ENCODE measurements at places on chromosomes 6 and 20.

- peak; percentile 8 for DNase-seq
Measured at GRCh38 chr6:106692112-106692818, 62.9 kb downstream of the QRSL1 start.

GRCh38 chr6:87333591-87334181 lies 4.6 kb upstream of the GJB7 start:
- no peak for DNase-seq

DNA sequence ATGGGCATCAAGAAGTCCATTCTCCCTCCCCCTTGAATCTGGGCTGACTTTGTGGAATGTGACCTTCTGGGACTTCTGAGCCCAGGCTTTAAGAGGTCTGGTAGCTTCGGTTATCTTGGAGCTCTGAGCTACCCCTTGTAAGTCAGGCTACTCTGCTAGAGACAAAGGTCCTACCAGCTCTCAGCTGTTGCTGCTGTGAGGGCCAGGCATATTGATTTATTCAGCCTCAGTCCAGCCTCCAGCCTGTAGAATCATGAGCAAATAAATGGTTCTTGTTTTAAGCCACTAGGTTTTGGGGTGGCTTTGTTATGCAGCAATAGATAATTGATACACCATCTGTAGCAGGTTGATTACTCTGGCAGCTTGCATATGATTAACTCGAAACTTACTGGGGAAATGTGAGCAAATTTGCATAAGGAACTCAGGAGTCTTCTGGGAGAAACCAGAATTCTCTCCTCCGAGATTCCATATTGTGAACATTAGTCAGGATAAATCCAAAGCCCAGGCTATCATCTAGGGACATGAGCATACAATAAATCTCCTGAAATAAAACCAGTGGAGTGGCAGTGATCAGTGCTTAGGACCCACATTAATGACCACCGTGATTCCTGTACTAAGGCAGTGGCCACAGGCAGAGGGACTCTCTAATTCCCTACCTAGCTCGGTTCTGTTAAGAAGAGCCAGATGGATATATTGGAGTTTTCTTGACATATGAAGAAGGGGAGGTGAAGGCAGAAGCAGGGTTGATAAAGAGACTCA lies 336.1 kb downstream of the CDC5L start:
- no peak for DNase-seq

DNA sequence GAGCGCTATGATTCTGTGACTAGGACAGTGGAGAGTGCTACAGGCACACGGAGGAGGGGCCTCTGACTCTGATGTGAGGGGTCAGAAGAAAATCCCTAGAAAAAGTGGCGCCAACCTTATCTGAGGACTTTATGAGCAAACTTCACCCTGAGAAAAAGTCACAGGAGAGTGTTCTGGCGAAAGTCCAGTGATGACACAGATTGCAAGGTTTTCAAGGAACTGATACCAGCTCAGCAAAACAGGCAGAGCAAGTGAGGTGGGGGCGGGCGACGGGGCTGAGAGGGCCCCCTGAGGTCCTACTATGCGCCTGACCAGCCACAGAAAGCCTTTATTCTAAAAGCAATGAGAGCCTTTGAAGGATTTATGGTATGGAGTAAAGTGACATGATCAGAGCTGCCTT lies 73.3 kb downstream of the SLC22A23 start:
- DNase-seq = no peak

DNA sequence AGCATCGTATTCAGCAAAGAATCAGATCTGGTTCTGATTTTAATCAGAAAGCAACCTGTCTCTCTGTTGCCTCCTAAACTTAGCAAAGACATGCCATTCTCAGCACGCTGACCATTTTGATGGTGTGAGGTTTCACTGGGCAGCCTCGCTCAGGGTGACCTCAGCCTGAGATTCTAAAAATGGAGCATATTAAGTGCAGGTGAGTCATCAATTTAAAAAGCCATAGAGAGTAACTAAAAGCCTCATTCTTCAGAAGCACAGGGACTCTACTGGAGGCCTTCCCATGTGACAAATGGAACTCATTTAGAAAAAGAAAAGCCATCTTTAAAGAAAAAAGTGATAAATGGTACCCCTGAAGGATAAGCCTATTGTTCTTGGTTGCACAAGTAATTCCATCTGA lies 91.3 kb downstream of the FILIP1 start:
- DNase-seq = no peak

- no peak for DNase-seq
Measured at GRCh38 chr20:45087097-45087790, 13.7 kb downstream of the KCNS1 start.

- no peak for DNase-seq
Measured at GRCh38 chr6:104252276-104252675, 607.4 kb downstream of the HACE1 start.

DNA sequence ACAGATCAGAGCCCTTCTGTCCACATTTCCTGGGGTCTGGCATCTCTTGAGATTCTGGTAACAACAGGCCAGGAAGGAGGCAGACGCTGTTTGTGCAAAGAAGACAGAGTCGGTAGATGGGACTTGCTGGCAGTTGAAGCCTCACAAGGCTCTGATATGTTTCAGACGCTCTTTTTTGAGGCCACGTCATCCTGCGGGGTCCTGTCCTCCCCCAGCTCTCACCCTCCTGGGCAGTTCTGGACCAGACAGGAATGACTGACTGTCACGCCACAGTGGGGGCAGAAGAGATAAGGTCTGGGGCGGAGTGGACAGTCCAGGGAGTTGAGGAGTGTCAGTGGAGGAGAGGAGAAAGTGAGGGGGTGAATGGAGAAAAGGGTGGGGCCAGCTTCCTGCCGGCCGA lies 87.1 kb upstream of the SULF2 start:
- no peak for DNase-seq

DNA sequence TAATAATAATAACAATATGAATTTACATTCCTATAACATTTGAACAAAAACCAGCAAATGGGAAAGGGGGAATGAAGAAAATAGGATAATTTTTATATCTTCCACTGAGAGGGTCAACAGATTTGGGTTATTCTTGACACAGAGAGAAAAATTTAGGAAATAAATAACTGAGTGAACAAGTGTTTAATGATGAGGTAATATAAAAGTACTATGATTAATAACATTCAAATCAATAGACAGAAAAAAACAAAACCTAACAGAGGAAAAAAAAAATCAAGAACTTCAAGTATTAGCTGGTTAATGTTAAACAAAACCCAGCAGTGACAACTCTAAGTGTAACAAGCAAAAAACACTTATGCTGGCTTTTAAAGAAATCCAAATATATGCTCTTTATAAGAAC lies 66.5 kb downstream of the LCA5 start:
- DNase-seq = no peak

DNA sequence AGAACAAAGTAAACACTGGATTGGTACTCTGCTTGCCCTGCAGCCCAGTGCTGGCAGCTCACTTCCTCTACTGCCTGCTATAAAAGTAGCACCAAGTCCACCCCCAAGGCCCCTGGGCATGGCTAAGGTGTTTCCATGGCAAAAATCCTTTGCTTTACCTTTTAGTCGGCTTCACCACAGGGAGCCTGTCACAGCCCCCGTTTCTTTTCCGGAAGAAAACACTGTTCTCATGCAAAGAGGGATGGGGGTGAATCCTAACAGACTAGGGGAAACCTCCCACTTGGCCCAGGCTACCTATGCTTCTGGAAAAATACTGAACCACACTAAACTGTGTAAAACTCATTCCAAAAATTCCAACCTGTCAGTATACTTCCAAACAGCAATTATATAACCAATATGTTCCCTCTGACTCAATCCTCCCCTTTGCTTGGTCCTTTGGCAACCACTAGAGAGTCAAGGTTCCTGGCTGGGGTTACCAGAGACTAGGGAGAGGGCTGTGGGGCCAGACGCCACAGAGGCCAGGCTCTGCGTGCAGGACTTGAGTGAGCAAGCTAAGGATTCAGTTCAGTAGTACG lies 16.1 kb downstream of the PPIL1 start:
- DNase-seq = no peak

- no peak for DNase-seq
Measured at GRCh38 chr6:29992807-29993206, 50.5 kb downstream of the HLA-A start.

DNA sequence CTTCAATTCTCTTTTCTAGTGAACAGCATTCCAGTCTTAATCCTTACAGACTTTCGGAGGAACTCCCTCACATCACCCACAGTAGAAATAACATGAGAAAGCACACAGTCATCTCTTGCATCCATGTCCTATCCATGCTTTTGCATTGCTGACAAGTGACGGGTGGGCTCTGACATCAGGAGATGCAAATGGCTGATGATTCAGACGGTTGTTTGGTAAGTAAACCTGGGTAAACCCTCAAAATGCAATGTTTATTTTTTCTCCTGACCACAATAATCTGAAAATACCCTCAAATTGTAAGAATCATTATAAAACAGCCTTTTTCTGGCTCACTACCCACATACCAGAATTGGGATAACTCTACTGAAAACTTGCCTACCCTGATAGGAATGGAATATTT lies 792.0 kb downstream of the MAFB start:
- no peak for DNase-seq

- DNase-seq = peak; percentile 34
Measured at GRCh38 chr6:167799033-167799821, 27.5 kb upstream of the AFDN start.

GRCh38 chr6:99822741-99823512 lies 171.1 kb downstream of the MCHR2 start:
- DNase-seq = peak; percentile 0

DNA sequence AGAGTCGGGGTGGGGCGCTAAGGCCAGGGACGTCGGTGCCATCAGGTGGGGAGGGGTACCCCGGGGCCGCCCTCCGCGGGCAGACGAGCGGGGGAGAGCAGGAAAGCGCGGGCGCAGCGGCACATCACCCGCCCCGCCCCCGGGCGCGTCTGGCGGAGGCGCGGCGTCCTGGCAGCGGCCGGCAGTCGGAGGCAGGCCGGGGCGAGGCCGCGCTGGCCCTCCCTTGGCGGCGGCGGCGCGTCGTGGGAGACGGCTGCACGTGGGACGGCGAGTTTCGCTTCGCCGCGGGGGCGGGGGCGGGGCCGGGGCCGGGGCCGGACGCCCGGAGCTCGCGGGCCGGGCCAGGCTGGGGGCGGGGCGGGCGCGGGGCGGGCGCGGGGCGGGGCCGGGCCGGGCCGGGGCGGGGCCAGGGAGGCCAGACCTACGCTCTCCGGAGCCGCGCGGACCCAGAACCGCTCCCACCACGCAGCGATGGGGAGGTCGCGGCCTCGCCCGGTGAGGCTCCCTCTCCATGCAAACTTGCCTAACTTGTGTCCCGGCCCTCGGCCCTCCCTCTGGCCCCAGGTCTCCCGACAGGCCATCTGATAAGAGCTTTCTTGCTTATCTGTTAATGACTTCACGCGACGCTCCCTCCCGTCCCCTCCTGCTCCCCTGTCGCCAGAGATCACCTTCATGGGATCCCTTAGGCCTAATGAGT lies 12.5 kb downstream of the ITPR3 start:
- peak; percentile 1 for DNase-seq

GRCh38 chr20:31560094-31560745 lies 44.9 kb upstream of the ID1 start:
- no peak for DNase-seq

DNA sequence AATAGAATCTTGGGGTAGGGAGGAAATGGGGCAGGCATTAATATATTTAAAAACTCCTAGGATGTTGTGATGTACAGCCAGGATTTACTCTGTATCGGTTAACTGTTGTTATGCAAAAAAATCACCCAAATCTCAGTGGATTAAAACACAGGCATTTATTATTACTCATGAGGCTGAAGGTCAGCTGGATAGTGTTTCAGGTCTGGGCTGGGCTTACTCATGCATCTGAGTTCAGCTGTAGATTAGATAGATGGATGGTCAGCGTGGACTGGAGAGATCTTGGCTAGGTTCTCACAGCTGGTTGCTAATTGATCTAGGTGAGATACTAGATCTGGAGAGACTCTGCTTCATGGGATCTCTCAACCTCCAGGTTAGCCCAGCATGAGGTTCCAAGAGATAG lies 131.4 kb downstream of the BTBD3 start:
- DNase-seq = no peak

- no peak for DNase-seq
Measured at GRCh38 chr6:113691260-113691656, 165.9 kb upstream of the MARCKS start.

DNA sequence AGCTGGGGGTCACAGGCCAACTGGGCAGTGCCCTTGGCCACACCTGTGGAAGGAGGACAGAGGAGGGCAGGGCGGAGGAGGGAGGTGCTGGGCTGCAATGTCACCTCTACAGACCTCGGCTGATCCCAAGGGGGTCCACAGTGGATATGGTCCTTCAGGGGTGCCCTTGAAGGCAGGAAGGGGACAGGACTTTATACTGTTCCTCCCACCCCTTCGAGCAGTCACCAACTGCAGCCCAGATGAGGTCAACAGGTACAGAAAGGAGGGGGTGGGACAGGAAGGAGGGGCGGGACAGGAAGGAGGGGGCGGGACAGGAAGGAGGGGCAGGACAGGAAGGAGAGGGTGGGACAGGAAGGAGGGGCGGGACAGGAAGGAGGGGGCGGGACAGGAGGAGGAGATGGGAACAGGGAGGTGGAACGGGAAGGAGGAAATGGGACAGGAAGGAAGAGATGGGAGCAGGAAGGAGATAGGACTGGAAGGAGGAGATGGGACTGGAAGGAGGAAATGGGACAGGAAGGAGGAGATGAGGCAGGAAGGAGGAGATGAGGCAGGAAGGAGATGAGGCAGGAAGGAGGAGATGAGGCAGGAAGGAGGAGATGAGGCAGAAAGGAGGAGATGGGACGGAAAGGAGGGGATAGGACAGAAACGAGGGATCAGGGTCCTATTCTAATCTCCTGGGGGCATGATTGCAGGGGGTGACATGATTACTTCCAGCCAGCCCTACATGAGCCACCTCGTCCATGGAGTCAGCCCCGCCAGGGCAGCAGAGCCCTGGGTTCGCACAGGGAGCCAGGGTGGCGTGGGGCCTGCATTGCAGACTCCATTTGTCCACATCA lies 19.4 kb upstream of the MRGBP start:
- no peak for DNase-seq

DNA sequence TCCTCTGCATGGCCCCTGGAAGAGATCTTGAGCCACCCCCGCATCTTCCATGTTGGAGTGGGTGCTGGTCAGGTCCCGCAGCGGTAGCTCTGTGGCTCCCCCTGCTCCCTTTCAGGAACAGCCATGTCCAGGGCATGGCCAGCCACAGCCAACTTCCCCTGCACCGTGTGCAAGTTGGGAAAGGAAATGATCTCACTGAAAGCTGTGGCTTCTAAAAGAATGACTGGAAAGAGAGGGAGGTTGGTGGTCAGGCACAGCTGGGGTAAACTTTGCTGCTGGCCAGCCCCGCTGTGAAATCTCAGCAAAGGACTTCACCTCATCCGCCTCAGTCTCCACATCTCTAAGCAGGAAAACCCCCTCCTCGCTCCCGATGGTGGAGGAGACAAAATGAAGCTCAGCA lies 153.6 kb upstream of the CST7 start:
- DNase-seq = no peak

- DNase-seq = no peak
Measured at GRCh38 chr20:48040491-48040890, 255.2 kb upstream of the SULF2 start.

- DNase-seq = no peak
Measured at GRCh38 chr6:1018041-1018440, 293.9 kb upstream of the FOXQ1 start.

DNA sequence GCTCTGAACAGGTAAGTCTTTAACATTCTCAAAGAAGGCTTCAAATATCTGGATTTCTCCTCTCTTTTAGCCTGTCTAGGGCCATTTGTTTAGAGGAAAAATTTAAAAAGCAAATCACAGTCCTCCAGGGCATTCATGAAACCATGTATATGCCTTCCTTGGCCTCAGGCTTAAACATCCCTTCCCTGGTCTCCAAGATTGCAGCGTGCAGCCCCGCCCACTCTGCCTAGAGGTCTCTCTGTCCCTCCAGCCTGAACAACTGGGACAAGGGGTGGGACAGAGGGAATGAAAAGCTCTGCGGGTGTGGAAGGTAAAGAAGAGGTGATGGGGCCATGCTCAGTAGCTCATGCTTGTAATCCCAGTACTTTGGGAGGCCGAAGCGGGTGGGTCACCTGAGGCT lies 9.8 kb upstream of the CBFA2T2 start:
- no peak for DNase-seq

Measured in hippocampal formation (tissue), 2 donors.